WERI-Rb-1 (cell line): ENCODE measurements at places on chromosomes 11 and 22.
A peak's percentile ranks its signal among the peaks of the same experiment; 100 is the strongest.

DNA sequence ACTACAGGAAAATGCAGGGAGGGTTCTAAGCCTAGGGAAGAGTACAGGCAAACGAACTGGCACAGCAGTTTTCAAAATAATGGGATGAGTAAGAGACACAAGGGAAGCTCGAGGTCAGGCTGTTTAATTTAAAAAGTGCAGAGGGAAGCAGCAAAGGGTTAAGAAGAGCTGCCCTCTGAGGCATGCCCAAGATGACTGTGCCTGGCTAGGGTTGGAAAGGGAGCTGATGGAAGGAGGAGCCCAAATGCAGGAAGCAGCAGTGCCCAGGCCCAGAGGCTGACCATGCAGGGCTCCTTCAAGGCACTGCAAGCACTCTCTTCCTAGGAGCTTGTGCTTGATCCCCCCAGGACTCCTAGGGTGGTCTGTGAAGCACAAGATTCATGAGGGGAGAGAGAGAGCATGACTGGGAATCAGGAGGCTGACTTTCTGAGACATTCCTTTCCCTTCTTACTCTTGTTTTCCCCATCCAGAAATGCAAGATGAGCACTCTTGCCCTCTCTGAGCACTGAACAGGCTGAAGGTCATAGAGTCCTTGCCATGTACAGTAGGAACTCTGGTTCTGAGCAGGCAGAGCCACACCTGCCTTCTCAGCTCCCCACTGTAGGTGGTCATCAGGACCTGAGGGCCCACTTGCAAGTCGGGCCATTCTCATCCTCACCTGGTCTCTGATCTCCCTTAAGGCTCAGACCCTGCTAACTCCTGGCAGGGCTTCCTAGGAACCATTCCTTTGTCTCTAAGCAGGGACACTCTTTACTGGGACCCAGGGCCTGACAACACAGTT is 46.7 kb upstream of the DRD2 start:
- no peak for DNase-seq

GRCh38 chr11:134558258-134558835 is 146.3 kb upstream of the B3GAT1 start:
- no peak for DNase-seq

DNA sequence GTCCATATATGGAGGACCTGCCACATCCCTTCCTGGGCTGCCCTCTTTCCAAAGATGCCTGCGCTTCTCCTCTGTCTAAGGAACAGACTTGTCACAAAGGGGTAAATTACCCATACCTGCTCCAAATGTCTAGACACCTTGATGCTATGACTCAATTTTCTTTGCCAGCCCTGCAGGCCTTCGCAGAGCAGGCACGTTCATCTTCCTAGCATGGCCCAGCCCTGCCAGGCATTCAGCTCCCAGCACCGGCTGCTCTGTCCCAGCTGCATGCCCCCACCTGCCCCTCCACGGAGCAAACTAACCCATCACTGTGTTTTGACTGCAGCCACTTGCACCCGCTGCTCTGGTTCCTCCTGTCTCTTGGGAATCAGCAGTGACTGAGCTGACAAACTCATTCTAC is 526.1 kb downstream of the MIAT start:
- no peak for DNase-seq

GRCh38 chr11:86515297-86516094 is 140.8 kb downstream of the CCDC81 start:
- no peak for DNase-seq

GRCh38 chr11:65438257-65439151 is 15.9 kb downstream of the NEAT1 start:
- no peak for DNase-seq

GRCh38 chr22:38221908-38222796 is 20.4 kb downstream of the MAFF start:
- DNase-seq = no peak

DNA sequence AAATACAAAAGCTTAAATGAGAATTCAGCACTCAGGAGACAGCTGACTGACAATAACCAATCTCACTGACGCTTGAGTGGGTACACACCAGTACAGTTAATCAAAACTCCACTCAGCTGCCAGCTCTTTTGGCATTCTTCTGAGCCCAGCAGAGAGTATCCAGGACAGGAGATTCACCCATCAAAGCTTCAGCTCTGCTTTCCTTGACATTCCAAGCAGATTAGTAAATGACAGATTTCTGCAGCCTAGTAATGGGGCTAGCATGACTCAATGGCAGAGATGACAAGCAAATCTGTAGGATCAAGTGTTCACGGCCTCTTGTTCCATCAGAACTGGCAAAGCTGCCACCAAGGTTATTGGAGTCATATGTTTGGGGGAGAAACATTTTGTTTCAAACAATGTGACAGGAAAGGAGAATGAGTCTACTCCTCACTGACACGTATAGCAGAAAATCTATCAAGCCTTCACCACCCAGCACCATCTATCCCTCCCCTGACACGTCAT is 420.0 kb downstream of the DYNC2H1 start:
- DNase-seq = peak; percentile 21

GRCh38 chr11:126746443-126746842 is 254.1 kb downstream of the KIRREL3 start:
- DNase-seq = no peak
